CD4-positive, alpha-beta T cell treated with Interleukin-2 at 100 ng/mL for 4 hours (primary cell): ENCODE measurements at places on chromosomes 4 and X.
A peak's percentile ranks its signal among the peaks of the same experiment; 100 is the strongest.

GRCh38 chrX:109643687-109644086 is 18.7 kb upstream of the KCNE5 start:
- no peak for DNase-seq

DNA sequence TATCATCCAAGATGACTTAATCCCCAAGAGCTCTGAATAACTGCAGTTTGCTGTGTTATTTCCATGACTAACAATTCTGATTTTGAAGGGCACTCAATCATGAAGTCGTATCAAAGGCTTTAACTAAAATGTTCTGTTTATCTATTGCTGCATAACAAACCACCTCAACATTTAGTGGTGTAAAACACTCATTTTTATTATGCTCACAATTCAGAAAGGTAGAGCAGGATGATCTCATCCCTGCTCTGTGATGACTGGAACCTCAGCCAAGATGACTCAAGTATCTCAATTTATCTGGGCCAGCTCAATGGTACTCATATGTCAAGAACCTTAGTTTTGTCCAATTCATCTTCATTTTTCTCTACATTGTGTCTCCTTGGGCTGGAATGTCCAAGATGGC is 451.1 kb downstream of the PPARGC1A start:
- no peak for DNase-seq

GRCh38 chr4:114108869-114109268 is 129.4 kb upstream of the ARSJ start:
- no peak for DNase-seq

GRCh38 chr4:22573198-22573597 is 57.3 kb upstream of the ADGRA3 start:
- no peak for DNase-seq

DNA sequence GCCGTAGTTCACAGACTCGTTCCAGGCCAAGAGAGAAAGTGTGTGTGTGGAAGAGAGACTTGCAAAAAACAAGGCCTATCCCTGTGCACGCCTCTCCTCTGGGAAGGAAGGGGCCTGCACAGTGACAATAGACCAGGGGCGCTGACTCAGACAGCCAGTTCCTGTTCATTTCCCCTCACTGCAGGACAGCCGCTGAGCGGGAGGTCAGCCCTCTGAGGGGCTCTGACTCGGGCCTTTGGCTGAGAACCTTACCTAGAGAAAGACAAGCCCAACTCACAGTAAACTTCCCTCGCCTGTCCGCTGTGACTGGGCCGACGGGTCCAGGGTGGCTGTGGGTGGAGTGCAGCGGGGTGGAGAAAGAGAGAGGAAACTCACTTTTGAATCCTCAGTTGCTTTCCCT is 52.1 kb downstream of the RTL5 start:
- no peak for DNase-seq

- DNase-seq = no peak
Measured at GRCh38 chr4:86999136-86999643, 64.4 kb downstream of the AFF1 start.

DNA sequence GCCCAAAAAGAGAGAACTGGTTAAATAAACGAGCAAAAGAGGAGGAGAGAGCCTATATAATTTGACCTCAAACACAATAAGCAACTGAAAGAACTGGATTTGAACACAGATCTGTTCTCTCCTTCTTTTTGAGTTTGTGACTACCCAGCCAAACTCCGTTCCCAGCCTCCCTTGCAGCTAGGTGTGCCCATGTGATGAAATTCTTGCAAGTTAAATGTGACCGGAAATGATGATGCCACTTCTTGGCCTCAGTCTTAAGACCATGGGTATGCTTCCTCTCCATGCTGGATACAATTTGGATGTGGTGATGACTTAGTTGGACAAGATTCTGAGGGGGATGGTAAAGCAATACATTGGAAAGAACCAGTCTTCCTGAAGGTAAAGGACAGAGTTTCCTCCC is 204.1 kb downstream of the PTTG2 start:
- DNase-seq = no peak

DNA sequence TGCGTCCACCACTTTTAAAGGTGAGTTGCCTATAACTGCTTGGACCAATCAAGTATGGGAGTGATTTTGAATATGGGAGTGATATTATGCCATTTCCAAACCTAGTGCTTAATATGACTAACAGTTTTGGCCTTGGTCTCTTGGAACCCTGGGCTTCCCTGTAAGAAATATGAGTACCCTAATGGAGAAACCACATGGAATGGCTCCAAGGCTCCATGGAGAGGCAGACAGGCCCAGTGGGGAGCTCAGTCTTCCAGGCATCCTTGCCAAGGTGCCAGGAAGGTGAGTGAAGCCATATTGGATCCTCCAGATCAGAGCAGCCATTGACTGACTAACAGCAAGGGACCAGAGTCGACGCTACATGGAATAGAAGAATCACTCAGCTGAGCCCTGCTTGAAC is 53.2 kb downstream of the MAML3 start:
- DNase-seq = no peak

GRCh38 chrX:10847333-10847732 is 226.9 kb upstream of the MID1 start:
- no peak for DNase-seq

DNA sequence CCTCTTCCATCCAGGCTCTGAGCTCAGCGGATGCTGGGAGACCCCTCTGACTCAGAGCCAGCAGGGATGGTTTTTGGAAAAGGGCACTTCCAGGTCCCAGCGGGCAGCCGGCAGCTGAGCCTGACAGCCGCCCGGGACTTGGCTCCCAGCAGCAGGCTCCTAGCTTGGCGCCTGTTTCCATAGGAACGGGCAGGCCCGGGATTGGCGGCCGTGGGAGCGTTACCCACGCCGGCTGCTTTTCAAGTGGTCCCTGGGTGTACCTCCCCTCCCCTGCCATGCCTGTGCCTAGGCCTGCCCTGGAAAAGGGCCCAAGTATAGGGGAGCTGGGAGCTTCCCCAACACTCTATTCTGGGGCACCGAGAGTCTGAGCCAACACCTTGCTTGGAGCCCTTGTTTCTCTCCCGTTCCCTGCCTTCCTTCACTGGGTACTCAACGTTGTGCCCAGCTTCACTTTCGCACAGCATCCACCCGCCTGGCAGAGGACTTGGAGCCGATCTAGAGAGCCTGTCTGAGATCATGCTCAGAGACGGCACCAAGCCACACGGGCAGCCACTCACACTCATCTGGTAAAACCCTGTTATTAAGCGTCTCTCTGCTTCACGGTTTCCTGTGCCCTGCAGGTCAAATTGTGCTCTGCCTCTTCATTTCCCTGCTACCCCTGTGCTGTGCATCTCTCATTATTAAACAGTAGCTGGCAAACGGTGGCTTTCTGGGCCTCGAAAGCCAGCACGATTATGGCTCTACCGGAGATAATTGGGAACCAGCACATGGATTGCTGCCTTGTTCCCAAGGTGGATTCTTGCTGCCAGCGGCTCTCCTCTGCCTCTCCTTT is 521.5 kb downstream of the BCOR start:
- no peak for DNase-seq

DNA sequence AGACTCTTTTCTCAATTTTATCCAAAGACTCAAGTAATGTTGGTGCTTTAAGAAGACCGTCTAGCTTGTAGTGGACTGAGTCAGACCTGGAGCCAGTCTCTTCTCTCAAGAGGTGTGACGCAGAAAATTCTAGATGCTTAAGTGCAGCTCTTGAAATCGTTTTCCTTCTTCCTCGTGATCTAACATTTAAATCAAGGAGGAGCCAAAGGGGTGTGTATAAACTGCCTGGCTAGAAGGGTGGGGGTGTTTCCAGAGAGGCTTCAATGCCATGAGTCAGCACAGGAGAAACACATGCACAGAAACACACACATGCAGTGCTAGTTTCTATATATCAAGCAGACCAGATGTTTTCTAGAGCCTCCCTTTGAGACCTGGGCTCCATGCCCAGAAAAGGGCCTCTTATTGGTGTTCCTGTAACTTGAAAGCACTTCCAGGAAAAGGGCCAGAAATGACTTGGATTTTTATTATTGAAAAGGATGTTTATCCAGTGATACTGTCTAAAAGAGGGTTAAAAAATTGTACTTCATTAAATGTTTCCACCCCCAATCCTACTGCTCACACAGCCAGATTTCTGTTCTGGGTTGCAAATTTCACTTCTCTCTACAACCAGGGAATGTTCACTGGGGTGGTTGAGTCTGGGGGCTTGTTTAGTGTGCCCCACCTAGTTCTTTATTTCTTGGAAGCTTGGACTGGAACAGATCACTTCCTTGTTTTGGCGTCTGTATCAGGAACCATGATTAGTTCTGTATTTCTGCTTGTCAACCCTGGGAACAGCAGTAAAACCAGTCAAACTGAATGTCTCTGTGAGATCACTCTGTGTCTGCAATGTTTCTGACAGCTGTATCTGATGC is at the start of gene CLIC2:
CLIC2 (minus strand) TSS at position 129 of the 851 bp plus-strand sequence. CDS start 187 bp downstream, outside the sequence.
- no peak for DNase-seq

DNA sequence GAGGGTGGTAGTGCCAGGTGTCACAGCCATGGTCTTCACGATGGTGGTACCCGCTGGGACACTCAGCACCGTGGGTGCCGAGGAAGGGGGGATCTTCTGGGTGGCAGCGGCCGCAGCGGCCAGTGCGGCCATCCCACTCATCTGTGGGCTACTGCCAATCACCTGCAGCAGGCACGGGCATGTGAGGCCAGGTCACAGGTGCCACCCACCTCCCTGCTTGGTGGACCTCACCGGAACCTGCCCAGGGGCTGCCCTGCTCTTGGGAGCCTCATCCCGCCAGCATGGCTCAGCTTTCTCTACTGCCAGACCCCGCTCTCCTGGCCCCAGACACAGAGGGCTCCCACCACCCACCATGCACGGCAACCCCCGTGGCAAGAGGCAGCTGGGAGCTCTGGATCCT is 13.0 kb downstream of the HCFC1 start:
- DNase-seq = no peak

DNA sequence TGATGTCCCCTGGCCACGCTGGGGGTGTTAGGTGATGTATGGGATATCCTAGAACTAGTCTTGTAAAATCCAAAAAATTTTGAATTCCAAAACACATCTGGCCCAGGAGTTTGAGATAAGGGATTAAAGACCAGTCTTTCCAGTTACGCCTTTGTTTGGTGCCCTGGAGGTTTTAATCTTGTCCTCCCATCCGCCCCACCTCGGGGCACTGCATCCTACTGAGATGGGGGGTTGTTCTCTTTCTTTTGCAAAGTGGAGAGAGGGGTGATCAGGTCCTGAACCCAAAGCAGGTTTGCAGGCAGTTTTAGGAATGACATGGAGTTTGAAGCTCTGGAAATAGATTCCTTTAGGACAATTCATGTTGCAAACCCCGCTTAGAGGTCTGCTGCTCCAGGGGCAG is 1.8 kb downstream of the SUV39H1 start:
- DNase-seq = no peak

DNA sequence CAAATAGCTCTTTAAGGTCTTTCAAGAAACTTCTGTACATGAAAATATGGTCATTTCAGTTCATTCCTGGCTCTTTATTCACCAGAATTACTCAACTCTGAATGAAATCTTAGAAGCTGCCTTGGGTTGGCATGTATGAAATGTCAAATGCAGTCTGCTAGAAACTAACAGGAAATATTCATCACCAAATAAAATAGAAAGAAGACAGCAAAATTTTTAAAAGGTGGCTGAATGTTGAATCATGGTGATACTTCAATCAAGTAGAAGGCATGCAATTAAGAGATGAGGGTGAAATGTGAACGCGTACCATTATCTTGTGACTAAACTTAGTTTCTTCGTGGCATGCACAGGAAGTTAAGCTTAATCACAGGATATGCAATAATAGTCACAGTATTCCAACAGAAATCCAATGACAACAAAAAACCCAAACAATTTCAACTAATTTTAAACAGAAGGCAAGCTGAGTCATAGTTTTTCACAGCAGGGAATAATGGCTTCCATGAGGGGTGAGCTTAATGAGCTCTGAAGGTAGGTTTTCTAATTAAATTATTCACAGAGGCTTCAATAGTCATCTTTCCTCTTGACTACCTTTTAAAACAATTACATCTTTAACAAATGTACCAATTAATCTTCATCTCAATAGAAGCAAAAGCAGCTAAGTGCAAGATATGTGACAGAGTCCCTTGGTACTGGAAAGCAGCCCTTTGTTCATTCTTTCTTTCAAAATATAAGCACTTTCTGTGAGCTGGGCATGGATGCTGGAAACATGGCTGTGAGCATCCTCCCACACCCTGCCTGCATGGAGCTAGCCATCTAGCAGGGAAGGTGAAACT is 44.5 kb downstream of the SCFD2 start:
- no peak for DNase-seq

- DNase-seq = no peak
Measured at GRCh38 chr4:20532871-20533870, 167.1 kb upstream of the PACRGL start.

DNA sequence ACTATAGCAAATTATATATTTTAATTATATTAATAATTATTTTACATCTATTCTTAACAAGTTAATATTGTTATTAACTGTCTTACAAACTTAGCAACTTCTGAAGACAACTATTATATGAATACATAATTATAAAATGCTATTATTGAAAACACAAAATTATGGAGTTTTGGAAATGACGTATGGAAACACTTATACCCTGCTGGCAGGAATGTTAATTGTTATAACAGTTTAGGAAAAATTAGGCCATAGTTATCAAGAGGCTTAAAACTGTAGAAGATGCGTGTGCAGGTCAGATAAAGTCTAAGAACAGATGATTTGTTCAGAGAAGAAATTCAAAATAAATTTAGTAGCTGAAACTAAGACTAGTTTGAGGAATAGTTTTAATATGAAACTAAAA is 211.7 kb downstream of the FAT4 start:
- DNase-seq = no peak

- DNase-seq = peak; percentile 79
Measured at GRCh38 chr4:13548984-13549546, 4.8 kb upstream of the NKX3-2 start.

DNA sequence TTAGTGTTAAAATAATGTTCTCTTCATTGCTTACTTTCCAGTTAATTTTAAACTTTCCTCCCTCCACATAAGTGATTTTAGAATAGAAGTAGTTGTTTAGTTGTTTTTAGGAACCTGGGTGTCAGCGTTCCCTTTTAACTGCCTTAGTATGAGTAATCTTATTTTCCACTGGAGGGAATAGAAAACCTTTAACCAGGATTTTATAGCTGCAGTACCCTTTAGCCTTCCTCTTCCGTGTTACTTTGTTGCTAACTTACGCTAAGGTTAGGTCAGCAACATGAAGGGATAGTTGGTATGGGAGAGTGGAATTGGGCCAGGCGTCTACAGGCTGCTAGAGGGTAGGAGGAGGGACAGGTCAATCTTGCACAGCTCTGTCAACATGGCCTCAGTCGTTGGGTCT is 31.5 kb downstream of the SMS start:
- no peak for DNase-seq

DNA sequence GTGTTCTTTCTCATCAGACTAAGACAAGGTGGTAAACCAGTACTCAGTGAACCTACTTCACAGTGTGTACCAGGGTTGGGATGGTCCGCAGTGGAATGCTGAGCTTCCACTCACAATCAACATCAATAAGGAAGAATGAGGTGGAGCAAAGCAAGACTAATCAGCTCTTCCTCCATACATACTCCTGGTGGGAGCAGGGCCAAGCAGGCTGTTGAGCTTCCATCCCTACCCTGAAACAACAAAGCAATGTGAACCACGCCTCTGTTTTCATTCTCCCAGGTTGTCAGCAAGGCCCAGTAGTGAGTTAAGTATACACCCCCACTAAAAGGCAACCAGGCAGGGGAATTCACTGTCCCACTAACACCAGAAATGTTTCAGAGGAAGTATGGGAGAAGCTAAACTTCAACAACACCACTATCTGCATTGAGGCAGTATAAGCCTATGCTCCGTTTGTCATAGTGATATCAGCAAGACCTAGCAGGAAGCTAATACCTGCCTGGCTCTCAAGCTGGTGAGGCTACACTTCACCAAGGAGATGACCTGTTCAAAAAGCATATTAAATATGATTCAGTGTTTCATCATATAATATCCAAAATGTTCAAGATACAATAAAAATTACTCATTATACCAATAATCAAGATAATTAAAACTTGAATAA is 109.5 kb downstream of the DDX60 start:
- no peak for DNase-seq

- no peak for DNase-seq
Measured at GRCh38 chrX:113297437-113297836, 456.8 kb upstream of the AMOT start.
